Ecto neural progenitor cell (in vitro differentiated cells): ENCODE measurements at places on chromosomes 2 and 18.

- DNase-seq = no peak
Observed at GRCh38 chr2:27162151-27163121, 13.6 kb downstream of the TCF23 start.

DNA sequence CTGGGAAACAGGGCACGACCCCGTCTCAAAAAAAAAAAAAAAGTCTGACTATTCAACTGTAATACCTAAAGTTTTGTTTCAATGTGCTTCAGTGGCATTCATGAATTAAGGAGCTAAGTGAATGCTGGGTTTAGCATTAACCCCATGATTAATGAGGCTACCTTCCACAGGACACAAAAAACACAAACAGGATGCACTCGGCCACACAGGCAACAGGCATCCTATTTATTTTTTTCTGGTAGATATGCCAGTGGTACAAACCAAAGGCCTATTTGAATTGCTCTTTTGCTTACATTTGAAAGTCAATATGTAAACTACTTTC, 48.3 kb downstream of the CDH2 start:
- DNase-seq = no peak

DNA sequence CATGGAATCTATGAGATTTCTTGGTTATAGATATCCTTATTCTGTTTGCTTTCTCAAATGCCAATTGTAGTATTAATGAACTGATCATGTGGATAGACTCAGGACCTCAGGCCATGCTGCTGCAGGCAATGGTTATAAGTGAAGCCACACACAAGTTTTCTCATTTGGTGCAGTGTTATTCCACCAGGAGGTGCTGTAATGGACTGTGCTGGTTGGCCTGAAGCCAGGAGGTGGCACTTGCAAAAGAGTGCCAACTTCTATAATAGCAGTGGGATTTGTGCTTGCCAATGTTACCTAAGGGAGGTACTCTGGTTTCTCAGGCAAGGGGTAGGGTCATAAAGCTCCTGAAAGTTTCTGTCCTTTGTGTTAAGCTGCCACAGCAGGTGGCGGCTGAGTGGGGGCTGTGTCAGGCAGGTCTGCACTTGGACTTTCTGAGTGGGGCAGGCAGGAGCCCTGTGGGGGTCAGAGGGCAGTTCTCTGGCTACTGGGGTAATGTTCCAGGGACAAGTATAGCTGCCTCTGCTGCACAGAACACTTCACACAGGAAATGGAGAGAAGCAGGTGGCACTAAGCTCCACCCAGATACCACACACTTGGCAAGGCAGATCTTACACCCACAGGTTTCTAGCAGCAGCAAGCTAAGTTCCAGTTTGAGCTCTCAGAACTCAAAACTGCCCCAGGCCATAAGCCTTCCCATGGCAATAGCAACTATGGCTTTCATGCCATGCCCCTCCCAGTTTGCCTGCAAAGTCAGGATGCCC, 352.6 kb upstream of the CWC22 start:
- no peak for DNase-seq

DNA sequence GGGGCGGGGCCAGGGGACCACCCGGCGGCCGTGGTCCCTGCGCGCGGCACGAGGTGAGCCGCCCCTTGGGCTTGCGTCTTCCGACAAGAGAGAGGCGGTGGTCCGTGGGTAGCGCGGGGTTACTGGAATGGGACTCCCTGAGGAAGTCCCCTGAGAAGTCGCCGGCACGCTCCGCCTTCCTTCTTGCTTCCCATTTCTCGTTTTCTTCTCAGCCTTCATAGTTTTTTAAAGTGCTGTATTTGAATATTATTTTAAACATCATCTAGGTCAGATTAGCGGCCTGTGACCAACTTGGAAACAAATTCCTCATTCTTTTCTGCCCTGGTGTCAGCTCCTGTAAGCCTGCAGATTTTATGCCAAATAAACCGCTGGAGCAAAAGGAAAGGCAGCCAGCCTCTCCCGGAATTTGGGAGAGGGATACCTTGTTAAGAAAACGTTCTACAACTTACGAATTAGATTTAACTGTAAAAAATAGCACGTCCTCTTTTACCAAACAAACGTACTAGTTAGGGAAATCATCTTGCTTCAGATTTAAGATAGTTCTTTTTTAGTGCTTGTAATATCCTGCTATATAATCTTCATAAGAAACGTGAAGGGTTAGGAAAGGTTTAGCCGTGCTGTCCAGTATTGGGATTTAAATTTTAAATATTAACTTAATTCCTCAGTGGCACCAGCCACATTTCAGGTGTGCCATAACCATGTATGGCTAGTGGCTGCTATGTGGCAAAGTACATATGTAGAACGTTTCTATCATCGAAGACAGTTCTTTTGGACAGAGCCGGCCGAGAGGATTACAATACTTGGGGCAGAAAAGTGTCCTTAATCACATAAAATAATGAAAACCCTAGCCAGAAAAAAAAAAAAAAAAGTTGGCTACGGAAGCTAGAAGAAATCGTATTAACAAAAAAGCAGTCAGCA, 628 bp upstream of the PTPN2 start:
- no peak for DNase-seq

DNA sequence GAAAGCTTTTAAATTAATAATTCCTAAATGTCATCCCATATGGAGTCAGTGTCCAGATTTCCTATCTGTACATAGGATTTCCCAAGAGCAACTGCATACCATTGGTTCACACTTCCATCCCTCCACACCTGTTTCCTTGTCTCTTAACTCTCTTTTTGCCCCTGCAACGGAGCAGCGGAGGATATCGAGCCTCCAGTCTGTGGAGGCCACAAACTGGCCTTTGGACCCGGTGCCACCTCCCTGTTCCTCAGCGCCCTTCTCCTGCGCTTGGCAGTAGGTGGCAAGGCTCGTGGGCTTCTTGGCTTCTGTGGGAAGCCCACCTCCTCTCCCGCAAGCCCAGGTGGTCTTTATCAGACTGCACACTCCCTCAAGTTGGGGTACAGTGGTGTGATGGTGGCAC, 23.8 kb upstream of the STK25 start:
- no peak for DNase-seq

- DNase-seq = peak; percentile 29
Observed at GRCh38 chr2:98805412-98806171, 74.7 kb upstream of the MGAT4A start.

DNA sequence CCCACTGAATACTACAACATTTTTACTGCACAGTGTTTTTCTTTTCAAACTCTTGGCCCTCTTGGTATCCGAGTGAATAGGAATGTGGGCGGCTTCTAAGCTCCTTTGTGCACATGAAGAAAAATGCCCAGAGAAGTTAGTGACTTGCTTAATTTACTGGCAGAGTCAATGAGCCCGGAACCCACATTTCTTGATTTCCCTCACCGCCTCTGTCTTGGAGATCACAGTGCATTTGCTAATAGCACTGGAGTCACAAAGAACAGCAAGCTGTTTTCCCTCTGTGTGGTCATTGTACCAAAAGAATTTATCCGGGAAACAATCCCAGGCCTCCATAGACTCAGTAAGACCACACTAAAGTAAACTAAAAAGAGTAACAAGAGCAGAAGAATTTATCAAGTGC, 18.9 kb downstream of the STON1 start:
- no peak for DNase-seq

DNA sequence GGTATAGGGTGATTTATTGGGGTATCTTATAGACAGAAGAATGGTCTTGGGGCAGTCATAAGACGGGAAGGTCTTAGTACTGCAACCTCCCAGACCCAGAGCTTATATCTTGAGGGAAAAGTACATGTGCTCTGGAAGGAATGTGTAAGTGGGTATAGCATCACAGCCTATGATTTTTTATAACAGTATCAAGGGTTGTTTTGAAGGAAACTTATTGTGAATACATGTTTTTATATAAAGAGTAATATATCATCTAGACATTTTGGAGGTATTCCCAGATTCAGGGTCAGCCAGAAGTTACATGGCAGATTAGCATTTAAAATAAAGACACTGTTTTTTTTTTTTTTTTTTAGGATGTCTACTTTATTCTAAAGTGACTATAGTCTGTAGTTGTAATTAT, 47.6 kb upstream of the STON1 start:
- no peak for DNase-seq

- DNase-seq = no peak
Observed at GRCh38 chr2:178529194-178529593, 48.9 kb downstream of the PLEKHA3 start.

DNA sequence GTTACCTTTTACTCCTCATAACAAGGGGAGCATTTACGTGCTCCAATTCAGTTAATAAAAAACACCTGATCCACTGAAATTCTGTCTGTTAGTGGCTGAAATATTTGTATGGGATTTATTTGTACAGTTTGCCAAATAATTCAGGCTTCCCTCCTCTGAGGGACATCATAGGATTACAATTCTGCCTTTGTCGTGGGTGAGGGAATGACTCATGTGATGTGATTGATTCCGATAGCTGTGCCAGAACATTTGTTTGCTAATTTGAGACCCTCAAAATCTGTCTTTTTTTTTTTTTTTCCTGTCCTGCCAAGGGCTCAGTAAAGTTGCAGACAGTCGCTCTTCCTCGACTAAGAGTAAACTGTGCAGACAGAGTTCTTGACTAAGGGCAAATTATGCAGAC, 612.6 kb upstream of the CDH2 start:
- DNase-seq = no peak

GRCh38 chr2:50641633-50642032, 390.3 kb downstream of the NRXN1 start:
- DNase-seq = no peak

- peak; percentile 84 for DNase-seq
Observed at GRCh38 chr2:62197011-62197924, 1.4 kb downstream of the B3GNT2 start.

DNA sequence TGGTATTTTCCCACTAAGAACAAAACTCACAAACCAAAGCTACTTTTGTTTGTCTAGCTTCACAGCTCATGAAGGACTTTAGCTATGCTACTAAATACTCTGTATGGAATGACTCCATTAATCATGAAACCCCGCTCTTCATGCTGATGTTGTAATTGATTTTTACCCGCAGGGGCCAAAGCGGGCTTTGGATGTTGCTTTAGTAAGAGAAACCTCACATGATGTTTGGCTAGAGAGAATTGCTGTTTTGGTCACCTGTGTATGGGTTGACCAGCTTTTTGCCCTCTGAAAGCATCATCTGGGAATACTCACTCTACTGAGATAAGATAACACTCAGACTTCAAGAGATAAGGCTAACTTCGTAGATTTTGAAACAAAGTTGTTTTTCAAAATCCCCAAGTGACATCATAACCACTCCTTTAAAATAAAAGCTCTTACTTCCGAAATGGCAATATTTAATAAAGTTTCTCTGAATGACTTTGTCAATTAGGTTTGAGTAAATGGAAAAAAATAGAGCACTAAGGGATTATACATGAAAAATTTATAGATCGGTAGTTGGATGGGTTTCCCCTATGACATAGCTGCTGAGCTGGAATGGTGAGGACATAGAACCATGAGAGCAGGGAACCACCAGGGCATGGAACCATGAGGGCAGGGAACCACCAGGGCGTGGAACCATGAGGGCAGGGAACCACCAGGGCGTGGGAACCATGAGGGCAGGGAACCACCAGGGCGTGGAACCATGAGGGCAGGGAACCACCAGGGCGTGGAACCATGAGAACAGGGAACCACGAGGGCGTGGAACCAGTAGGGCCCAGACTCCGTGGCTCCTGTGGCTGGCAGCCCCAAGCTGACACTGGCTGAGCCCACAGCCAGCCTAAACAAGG, 31.9 kb downstream of the ACKR3 start:
- no peak for DNase-seq

DNA sequence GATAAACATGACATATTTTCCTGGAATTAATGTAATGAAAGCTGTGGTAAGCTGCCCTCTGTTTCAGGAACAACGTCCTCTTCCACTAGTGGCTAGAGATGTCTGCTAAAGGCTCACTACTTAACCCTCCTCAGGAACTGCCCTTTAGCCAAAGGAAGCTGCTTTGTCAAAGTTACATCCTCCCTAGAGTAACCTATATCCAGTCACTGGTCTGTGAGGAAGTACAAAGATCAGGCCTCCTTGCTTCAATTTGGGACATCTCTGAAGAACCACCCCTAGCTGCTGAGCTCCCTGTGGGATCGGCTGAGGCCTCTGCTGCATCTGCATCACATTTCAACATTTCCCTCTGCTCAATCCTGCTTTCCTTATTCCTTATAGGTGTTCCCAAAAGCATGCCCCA, 107.8 kb downstream of the PRELID3A start:
- no peak for DNase-seq

GRCh38 chr2:217988014-217988839, 14.6 kb downstream of the TNS1 start:
- peak; percentile 87 for DNase-seq

DNA sequence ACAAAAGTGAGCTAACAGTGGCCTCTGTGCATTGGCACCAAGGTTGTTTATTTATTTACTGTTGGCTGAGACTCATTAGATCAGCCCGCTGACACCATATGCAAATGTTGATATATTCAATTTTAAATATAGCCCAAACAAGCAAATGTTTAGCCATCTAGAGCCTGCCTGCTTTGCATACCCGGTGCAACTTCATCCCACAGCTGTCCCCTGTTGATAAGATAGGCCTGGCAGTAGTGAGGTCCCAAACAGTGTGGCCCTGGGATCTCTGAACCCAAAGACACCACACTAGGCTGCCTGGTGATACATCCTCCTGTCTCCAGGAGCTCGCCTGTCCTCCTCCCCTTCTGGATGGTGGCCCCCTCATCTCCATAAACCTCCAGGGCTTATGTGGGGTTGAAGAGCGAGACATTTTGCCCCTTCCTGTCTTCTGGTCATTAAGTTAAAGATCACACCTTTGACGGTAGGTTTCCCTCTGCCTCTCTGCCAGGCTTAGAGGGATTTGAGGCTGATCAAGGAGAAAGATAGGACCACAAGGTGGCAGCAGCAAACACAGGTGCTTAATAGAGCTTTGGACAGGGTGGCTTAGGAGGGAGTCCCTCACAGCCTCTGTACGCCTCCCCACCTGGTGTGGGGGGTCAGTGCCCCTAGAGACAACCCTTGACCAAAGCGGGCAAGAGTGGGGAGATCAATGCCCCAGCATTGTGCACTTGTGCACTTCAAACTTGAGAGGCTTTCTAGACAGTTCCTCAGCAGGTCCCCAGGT, 23.7 kb upstream of the MYO5B start:
- no peak for DNase-seq

GRCh38 chr18:28132084-28132483, 44.8 kb downstream of the CDH2 start:
- DNase-seq = no peak

DNA sequence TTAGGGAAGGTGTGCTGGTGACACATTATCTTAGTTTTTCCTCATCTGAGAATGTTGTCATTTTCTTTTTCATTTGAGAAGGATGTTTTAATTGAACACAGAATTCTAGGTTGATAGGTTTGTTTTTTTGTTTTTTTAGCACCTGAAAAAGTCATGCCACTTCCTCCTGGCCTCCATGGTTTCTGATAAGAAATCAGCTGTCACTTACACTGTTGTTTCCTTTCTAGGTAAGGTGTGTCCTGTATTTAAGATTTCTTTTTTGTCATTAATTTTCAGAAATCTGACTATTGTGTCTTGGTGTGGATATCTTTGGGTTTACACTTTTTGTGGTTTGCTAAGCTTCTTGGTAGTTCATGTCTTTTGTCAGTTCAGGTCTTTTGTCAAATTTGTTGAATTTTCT, 99.3 kb downstream of the ROCK1 start:
- no peak for DNase-seq

GRCh38 chr18:518081-518480, 17.6 kb upstream of the COLEC12 start:
- DNase-seq = no peak

- DNase-seq = no peak
Observed at GRCh38 chr18:73509460-73509859, 638.2 kb downstream of the FBXO15 start.

- no peak for DNase-seq
Observed at GRCh38 chr18:63506336-63506646, 29.5 kb downstream of the SERPINB5 start.

GRCh38 chr18:48621815-48622555, 83.2 kb downstream of the CTIF start:
- no peak for DNase-seq
